HT1080 (cell line): ENCODE measurements at places on chromosomes 4 and X. TPM values are rescaled to one million over a fixed set of nuclear protein-coding genes. Genes with fewer than 3 reads are reported as not detected.

- peak; percentile 12 for DNase-seq
These were observed 310.0 kb downstream of the PRR32 start for GRCh38 chrX:127129510-127129909.

DNA sequence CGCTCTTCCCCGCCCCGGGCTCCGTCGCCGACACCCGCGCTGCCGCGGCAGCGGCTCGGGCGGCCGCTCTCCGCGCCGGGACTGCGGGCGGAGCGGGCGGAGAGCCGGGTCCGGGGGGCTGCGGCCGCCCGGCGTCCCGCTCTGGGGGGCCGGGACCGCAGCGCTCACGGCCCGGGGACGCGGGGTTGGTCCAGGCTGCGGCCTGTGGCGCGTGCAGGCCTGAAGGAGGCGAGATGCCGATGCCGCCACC lies 492 bp downstream of the GALNT7 start:
- no peak for DNase-seq

DNA sequence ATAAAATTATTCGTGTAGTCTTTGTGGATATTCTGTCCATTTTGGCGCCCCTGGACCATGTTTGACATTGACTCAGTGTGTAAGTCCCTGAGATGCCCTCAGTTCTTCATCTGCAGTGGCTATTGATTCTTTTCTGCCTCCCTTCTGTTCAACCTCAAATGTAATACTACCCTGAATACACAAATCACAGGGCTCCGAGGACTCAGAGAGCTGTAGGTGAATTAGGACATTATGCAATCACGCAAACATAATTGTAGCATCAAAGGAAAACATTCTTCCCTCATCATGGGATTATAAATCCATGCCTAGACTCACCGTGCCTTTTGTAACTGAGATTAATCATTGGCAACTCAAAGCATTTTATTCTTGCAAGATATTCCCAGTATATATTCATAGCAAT lies 161.4 kb upstream of the PACRGL start:
- no peak for DNase-seq

DNA sequence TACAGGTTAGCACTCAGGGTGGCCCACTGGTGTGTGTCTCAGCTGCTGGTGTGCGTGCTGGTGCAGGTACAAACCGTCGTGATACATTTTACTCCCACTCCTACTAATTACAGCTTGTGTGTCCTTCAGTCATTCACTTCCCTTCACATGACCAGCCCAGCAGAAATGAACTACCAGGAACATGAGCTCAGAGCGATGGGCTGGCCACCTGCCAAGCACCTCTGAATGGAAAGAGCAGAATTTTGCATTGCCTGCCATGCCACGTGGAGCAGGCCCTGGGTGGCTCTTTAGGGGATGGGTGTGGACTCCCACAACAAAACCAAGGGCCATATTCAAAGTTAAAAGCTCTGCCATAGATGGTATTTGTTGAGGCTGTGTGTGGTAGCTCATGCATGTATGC lies 58.9 kb upstream of the PGM2 start:
- DNase-seq: peak; percentile 68

- peak; percentile 62 for DNase-seq
These were observed 254.2 kb downstream of the DHX15 start for GRCh38 chr4:24330172-24330571.

DNA sequence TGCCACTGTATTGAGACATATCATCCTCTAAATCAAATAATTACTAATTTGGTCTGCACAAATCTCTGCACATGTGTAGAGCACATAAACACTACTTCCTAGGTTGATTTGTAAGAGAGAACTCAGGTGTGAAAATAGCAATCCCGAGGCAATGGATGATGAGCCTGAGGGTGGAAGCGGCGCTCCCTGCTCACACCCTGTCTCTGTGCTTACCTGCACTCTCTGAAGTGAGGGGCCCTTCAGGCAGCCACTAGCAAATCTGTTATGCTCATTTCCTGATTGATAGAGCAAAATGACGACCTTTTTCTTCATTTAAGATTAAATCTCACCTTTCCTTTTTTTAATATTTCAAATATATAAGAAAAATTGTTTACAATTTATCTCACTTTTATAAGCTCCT lies 1995.7 kb upstream of the AGA start:
- no peak for DNase-seq

DNA sequence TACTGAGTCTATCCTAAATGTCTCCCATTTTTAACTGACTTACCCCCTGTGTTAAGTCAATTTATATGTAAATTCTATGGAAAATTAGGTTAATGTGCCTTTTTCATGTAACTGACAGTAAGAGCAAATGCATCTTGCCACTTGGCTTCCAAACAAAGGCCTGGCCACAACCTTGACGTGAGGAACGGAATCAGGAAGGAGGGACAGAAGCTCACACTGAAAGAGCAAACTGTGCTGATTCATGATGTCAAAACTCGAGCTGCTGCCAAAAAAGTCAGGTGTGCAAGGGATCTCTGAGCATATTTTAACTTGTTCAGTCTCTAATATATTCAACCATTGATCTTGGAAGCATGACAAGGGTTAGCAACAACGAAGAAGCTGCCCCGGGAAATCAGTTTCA lies 35.8 kb downstream of the GPM6A start:
- DNase-seq: no peak

GRCh38 chr4:32042486-32043247 lies 1322.5 kb downstream of the PCDH7 start:
- DNase-seq: no peak

- DNase-seq: no peak
These were observed 919.8 kb downstream of the CENPC start for GRCh38 chr4:66625480-66625879.

- no peak for DNase-seq
These were observed 7.2 kb downstream of the MYOZ2 start for GRCh38 chr4:119142833-119143232.

- DNase-seq: no peak
These were observed 23.1 kb upstream of the PHKA2 start for GRCh38 chrX:19007011-19007410.

- no peak for DNase-seq
These were observed 101.1 kb upstream of the FUNDC1 start for GRCh38 chrX:44643723-44644122.

DNA sequence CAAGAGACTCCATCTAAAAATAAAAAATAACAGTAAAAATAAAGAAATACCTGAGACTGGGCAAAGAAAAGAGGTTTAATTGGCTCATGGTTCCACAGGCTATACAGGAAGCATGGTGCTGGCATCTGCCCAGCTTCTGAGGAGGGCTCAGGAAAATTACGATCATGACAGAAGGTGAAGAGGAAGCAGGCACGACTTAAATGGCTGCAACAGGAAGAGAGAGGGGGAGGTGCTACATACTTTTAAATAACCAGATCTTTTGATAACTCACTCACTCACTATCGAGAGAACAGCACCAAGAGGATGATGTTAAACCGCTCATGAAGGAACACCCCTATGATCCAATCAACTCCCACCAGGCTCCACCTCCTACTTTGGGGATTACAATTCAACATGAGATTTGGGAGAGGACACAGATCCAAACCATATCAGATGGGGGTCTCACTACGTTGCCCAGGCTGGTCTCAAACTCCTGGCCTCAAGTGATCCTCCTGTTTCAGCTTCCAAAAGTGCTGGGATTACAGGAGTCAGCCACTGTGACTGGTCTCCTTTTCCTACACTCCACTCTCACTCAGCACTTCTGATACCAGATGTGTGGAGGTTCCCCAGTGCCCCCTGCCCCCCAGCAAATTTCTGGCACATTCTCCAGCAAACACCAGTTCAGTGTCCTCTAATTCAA lies 11.9 kb upstream of the ZNF157 start:
- DNase-seq: no peak

The FMR1NB gene
- not detected in 2 replicates for total RNA-seq

The GLA gene
- total RNA-seq: 40.9 and 48.2 TPM in 2 replicates

The CT55 gene
- total RNA-seq: 71.1 and 71.3 TPM in 2 replicates

The C4orf36 gene
- 0.13 and 2.6 TPM in 2 replicates for total RNA-seq
